IPS-NIHi11 (cell line): ENCODE measurements at places on chromosomes 1 and 21.
A peak's percentile ranks its signal among the peaks of the same experiment; 100 is the strongest.

- no peak for DNase-seq
These were observed 51.6 kb downstream of the IRF2BP2 start for GRCh38 chr1:234558330-234558836.

DNA sequence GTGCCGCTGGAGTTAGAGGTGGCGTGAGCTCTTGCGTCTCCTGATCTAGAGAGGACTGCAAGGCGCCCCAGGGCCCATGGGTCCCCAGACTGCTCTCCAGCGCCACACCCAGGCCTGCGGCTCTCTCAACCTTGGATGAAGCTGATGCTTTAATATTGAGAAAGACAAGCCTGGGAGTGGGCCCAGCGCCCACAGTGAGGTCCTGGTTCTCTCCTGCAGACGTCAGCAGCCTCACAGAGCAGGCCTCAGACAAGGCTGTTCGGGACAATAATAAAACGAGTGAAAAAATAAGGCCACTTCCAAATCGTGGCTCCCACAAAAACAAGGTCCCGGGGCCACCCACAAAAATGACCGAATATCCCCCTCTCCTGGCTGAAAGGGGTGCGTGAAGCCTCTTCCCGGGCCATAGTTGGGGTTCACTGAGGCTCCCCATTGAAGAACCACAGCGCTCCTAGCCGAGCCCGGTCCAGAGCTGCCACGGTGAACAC lies 6.0 kb upstream of the DNMT3L start:
- peak; percentile 55 for DNase-seq

DNA sequence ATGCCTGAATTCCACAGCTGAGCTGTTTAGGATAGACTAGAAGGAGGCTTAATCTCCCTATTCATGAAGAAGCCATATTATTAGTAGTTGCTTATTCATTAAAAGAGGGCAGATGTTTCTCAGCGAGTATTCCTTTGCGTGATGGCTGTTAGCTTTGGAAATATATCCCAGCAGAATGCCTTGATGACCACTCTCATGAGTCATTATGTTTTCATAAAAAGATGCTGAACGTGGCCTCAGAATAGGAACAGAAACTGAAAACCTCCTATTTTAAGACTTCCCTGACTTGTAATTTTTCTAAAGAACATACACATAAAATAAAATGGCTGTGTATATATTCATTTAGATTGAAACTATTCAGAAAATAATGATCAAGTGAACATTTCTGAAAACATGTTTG lies 9.6 kb upstream of the PLA2G4A start:
- DNase-seq, result no peak

DNA sequence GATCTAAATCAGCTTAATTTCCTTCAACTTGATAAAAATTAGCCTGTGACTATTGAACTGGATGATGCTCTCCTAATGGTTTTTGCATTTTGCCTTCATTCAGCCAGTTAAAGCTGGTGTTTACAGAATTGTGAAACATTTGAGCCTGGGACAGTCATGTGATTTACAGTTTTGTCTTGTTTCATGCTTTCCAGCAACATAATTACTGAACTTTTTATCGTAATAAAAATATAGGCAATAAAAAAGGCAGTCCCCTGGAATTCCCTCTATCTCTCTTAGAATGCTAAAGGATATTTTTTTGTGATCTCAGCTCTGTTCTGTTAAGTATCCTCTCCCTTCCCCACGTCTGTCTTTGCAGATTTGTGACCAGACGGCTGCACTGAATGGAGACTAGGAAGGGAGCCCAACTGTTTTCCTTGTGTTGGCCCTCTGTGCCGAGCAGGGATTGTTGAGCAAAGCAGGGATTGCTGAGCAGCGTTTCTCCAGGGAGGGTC lies 70.3 kb upstream of the RGL1 start:
- peak; percentile 23 for DNase-seq

DNA sequence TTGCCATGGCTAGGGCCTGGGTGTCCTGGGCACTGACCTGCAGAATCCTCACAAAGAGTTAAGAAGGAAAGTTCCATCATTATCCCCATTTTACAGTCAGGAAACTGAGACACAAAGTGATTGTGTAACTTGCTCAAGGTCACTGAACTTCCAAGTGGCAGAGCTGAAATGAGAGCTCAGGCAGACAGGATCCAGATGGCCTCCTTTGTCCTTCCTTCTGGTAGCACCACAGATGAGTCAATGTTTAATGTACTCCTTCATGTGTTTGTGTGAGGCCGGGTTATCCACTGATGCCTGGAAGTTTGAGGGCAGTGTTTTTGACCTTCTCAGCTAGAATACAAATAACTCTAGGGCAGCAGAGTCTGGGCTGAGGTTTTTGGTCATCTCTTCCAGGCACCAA lies 207.0 kb downstream of the TNR start:
- DNase-seq, result no peak
